Pancreas (tissue), 10 donors: ENCODE measurements at places on chromosomes 3 and 15.

GRCh38 chr15:86870846-86871245, 791.2 kb downstream of the AGBL1 start:
- no peak for DNase-seq

GRCh38 chr15:85380812-85381642, 624 bp downstream of the AKAP13 start:
- DNase-seq: peak; percentile 79

- no peak for DNase-seq
These were observed 222.0 kb upstream of the IL12A start for GRCh38 chr3:159766563-159767185.

DNA sequence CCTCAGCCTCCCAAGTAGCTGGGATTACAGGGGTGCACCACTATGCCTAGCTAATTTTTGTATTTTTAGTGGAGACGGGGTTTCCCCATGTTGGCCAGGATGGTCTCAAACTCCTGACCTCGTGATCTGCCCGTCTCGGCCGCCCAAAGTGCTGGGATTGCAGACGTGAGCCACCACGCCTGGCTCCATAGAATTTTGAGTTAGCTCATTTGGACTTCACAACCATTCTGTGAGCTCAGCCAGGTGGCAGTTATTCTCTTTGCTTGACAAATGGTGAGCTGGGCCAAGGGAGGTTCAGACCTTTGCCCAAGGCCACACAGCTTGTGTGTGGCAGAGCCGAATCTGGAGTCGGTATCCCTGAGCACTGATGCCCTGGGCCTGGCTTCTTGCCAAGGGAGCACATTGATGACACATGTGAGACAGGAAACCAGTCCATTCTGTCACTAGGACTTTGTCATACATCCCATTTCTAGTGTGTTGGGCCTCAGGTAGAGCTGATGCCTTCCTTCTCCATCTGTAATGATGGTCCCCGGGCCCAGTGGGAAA, 17.6 kb downstream of the PODXL2 start:
- DNase-seq: no peak

DNA sequence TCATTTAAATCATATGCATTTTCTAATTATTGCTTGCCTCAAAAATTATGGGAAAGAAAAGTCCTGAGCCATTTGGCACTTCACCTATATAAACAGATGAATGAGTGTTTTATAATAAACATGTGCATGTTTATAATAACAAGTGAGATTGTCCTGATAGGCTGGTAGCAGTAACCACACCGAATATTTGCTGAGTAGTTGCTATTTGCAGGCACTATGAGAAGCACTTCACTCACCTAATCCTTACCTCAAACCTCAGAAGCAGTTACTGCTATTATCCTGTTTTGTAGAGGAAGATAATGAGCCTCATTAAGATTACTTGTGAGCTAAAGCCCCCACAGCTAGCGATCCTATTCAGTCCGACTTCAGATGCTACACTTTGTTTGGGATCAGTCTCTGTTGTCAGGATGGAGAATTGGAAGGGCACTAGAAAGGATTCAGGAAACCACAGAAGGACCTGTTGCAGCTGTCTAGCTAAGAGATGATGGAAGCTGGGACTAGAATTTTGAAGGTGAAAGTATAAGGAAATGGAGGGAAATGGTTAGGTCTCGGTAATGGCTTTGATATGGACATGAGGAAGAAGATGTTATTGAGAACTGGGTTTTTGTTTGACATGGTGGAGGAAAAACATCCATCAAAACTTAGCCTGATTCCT, 28.4 kb upstream of the MAGI1 start:
- no peak for DNase-seq

- no peak for DNase-seq
These were observed 37.2 kb downstream of the ACAP2 start for GRCh38 chr3:195405651-195406050.

GRCh38 chr3:46378426-46378942, 7.7 kb downstream of the CCR5 start:
- peak; percentile 29 for DNase-seq

DNA sequence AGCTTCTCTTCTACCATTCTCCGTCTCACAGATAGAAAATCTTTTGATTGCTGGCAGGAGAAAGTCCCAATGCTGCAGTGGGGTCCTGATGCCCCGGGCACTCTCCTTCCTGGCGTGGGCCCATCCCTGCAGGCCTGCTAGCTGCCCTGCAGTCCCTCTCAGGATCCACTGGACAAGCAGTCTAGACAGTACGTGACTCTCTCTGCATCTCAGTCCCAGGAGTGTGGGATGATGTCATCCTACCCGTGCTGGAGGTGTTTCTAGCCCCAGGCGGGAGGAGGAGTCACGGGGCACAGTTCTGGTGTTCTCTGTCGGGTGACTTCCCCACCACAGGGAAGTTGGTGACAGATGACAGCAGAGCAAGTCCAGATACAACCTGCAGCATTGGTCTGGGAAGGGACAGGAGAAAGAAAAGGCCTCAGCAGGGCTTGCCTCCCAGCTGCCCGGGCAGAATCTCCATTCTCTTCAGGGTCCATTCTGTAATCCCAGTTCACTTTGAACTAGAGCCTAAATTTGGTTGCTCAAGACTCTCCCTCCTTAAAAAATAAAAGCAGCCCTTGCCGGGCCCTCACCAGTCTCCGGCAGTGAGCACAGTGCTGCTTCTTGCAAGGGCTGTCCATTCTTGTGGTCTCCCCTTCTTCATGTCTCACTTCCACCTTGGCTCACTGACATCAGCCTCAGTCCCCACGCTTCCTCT, 30.6 kb downstream of the SLC28A1 start:
- no peak for DNase-seq

DNA sequence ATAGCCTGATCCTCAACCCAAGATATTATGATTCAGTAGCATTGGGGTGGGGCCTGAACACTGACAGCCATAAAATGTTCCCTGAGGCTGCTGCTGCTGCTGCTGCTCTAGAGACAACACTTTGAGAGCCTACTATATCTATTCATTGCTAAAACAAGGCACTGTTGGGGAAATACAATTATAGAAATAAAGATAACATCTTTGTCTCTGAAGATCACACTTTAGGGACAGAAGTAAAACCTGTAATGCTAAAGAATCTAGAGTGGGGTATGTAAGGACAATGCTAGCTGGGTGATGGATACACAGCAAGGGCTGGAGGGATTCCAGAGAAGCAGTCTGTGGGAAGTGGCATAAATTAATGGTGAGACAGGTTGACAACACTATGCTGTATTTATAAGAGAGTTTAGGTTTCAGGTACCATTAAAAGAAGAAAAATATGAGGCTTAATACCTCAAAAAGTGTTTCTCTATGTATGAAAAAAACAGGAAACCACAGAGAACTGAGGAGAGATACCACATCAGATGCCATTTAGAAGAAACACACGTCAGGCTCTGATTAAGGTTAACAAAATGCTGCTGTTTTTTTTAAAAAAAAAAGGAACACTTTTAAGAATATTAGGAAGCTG, 115.9 kb downstream of the CBLB start:
- no peak for DNase-seq

DNA sequence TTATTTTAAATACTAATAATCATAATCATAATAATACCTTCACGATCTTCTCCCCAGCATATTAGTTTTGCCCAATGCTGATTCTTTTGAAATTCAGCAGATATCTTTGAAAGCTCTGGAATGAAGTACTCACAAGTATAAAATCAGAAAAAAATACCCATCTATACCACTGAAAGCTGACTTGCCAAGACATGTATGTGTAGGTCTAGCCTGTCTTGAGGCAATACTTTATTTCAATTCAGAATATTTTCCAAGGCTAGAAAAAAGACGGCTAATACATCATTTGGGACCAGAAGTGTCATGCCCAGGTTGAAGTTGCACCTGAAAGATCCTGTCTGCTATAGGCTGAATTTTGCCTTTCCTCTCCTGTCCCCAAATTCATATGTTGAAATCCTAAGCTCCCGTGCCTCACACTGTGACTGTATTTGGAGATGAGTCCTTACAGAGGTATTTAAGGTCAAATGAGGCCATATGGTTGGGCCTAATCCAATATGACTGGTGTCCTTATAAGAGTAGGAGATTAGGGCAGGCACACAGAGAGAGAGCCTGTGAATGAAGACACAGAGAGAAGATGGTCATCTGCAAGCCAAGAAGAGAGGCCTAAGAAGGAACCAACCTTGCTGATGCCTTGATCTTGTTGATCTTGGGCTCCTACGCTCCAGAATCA, 255.9 kb upstream of the CMC1 start:
- no peak for DNase-seq

DNA sequence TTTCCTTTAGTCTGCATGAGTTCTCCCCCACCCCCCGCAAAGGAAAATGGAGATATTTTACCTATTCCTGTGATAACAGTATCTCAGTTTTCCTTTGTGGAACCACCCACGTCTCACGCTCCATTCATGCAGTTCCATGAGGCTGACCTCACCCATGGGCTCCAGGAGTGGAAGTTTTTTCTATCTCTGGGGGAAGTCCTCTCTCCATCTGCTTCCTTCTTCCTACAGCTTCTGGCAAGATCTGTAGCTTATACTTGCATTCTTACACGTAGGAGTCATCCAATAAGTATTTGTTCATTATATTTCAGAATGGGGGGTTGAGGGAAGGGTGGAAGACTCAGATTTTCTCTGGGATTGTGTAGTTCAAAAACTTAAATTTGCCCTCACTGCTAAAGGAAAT, 5.8 kb upstream of the GLCE start:
- DNase-seq: no peak

- DNase-seq: no peak
These were observed 11.7 kb downstream of the IQCF1 start for GRCh38 chr3:51891242-51892039.

DNA sequence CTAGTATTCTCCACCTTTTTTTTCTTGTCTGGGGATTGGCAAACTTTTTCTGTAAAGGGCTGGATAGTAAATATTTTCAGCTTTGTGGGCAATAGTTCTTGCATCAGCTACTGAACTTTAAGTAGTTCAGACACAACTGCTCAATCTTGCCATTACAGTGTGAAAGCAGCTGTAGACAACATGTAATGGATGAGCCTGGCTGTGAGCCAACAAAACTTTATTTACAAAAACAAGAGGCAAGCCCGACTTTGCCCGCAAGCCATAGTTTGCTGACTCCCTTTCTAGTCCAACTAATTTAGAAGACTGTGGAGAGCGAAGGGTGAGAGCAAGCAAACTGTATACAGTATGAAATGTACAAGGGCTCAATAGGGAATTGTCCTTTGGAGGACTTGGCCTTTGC, 6.2 kb downstream of the FRMD4B start:
- no peak for DNase-seq

DNA sequence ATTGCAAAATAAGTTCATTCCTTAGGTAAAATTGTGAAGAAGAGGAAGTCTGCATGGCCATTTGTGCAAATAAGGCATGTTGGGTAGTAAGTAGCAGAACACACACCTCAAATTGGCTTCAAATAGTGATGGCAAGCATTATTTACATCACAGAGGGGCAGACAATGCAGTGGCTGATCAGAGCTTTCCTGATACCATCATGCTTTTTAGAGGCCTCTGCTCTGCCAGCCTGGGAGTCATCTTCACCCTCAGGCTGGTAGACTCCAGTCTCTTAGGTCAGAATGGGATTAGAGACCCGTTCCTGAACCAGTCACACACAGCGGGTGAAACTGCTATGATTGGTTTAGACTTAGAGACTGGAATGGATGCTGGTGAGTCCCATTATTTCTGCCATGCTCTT, 396.0 kb upstream of the MCTP2 start:
- no peak for DNase-seq

DNA sequence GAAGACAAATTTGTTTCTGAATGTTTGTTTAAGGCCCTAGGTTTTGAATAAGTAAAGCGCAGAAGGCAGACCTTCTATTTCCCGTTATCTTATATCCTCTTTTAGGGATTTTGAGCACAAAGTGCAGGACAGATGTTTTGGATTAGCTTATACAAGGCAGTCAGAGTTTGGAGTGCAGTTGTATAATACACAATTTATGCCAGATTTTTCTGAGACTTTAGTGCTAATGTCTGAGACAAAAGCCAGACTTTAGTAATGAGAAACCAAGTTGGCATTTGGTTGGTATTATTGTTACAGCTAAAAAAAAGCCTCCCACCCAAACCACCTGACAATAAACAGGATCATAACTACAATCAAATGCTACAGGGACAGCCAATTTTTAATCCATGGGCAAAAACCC, 309.9 kb upstream of the SATB1 start:
- no peak for DNase-seq

- no peak for DNase-seq
These were observed 107.0 kb upstream of the UBE2E1 start for GRCh38 chr3:23698652-23699313.
